ENCODE measurements at places on chromosomes 11 and 22.
A peak's percentile ranks its signal among the peaks of the same experiment; 100 is the strongest.

- DNase-seq = no peak
Measured at GRCh38 chr11:27057091-27057780, 16.6 kb downstream of the BBOX1 start.

DNA sequence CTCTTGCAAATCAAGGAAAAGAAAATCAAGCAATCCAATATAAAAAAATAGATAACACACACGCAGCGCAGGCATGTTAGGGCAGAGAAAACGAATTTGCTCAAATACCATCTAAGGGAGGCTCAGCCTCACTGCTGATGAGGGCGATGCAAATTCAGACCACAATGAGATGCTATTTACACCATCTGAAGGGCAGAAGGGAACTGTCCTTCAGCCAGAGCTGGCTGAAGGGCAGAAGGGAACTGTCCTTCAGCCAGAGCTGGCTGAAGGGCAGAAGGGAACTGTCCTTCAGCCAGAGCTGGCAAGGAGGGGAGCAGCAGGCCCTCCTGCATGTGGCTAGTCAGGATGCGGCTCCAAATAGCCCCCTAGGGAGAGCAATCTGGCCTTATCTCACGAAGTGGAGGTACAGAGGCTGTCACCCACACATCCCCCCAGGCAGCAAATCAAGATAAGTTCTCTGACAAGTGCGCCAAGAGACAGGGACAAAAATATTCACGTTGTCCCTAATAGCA is 7.6 kb upstream of the SLC39A13 start:
- no peak for DNase-seq

DNA sequence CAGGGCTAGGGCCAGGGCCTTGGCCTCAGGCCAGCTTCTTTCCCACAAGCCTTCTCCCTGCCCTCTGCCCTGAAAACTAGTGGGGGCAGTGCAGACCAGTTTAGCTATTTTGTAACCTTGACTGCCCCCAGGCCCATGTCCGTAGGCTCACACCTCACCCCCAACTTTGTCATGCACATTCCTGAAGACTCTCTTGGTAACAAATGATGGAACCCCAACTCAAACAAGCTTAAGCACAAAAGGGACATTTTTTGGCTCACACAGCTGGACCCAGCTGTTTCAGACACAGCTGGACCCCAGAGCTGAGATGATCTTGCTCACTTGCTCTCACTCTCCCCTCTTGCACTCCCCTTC is 46.6 kb downstream of the KCNQ1OT1 start:
- no peak for DNase-seq

DNA sequence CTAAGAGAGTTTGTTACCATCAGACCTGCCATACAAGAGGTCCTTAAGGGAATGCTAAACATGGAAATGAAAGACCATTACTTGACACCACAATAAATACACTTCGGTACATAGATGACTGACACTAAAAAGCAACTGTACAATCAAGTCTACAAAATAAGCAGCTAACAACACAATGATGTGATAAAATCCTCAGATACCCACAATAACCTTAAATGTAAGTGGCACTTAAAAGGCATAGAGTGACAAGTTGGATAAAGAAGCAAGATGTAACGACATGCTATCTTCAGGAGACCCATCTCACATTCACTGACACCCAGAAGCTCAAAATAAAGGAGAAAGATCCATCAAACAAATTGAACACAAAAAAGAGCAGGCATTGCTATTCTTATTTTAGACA is 107.6 kb downstream of the LRRC4C start:
- DNase-seq = no peak

DNA sequence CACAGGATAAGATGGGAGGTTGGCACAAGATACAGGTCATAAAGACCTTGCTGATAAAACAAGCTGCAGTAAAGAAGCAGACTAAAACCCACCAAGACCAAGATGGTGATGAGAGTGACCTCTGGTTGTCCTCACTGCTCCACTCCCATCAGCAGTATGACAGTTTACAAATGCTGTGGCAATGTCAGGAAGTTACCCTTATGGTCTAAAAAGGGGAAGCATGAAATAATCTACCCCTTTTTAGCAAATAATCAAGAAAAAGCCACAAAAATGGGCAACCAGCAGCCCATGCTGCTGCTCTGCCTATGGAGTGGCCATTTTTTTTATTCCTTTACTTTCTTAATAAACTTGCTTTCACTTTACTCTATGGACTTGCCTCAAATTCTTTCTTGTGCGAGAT is 8.7 kb upstream of the PIWIL4 start:
- DNase-seq = no peak

DNA sequence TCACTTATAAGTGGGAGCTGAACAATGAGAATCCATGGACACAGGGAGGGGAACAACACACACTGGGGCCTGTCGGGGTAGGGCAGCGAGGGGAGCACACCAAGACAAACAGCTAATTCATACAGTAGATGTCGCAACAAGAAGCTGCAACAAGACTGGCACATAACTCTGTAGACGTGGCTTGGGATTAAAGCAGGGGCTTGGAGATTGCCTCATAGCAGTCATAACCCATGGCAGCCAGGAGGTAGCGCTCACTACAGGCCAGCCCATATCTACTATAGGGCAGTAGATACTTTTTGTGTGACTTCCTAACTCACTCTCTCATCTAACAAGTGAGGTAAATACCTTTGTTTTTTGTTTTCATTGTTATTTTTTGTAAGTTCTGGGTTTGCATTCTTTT is 1.7 kb upstream of the OR9G4 start:
- DNase-seq = no peak

DNA sequence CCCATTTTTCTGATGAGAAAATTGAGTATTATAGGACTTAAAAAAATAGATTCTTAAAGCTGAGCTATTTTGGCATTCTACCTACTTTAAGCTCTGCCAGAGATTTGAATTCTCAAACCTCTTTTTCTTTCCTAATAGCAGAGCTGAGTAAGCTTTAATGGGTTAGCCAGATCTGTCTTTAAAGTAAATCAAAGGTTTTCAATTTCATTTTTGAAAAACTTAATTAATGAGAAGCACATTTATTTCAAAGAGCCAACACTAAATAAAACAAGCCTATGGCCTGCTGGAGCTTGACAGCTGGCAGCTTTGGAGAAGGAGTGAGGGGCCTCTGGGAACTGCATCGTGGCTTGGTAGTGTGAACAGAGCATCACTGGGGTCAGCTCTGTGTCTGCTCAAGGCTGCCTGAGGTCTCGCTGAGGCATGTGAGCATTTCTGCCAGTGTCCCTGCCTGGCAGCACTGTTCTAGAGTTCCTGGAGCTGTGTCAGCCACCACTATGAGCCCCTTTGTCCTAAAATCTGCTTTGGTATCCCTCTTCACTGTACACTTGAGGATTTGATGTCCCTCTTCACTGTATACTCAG is 50.4 kb upstream of the PRSS23 start:
- DNase-seq = no peak

DNA sequence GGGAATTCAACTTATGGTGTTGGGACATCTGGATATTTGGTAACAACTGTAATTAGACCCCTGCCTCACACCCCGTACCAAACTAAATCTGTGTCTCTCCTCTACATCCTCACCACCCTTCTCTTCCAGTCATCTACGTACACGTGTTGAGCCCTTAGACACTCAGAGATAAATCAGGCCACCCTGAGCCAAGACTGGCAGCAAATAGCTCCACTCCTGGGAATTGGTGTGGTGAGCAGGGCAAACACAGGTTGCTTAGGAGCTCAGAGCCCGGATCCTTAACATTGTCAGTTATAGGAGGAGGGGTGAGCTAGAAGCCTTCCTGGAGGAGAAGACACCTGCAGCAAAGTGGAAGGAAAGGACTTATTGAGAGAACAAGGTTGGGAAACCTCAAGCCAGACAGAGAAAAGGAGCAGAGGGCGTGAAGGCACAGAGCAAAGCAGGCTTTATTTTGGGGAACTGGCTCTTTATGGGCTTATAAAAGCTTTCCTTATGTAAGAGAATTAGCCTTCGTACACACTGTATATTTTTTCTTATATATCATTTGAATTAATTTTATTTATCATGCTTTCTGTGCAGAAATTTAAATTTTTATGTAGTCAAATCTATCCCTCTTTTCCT is 36.9 kb upstream of the KLHL35 start:
- DNase-seq = no peak

DNA sequence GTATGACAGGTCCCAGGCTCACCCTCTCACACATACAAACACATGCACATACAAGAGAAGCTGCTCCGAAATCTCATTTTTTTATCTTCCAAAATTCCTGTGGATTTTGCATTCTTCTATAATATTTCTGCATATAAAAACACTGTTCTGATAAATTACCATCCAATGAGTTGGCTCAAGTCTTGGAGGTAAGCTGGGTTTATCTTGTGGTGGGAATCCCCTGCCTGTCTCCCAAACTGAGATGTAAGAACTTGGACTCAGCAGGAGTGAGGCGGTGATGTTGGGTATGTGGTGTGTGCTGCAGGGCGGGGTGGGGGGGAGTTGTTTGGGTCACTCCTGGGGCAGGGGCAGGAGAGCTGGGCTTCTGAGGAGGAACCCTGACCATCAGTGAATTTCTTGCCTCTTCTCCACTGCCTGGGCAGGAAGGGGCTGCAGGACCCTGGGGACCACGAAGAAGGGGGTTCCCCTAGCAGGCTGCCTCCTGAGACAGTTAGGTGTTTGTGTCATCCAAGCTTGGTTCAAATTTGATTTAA is 6.8 kb upstream of the P2RY6 start:
- no peak for DNase-seq

GRCh38 chr11:64482588-64482987 is 108.4 kb upstream of the SLC22A12 start:
- DNase-seq = no peak

- DNase-seq = no peak
Measured at GRCh38 chr11:119593346-119593745, 135.7 kb downstream of the NECTIN1 start.

DNA sequence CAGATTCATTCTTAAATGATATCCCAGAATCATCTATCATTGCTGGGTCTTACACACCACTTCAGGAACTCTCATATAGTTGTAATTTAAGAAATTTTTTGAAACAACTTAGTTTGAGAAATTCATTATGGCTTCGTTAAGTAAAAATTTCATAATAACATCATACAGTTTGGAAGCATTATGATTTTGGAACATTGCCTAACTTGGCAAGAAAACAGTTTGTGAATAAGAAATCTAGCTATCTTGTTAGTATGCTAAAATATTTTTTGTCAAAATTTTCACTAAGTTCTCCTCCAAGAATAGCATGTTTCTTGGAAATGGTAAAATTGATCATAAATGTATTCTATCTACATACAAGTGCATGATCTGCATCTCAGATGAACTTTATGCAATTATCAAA is 217.7 kb downstream of the CNTN5 start:
- no peak for DNase-seq

GRCh38 chr22:33160525-33160924 is 102.3 kb upstream of the SYN3 start:
- DNase-seq = no peak

DNA sequence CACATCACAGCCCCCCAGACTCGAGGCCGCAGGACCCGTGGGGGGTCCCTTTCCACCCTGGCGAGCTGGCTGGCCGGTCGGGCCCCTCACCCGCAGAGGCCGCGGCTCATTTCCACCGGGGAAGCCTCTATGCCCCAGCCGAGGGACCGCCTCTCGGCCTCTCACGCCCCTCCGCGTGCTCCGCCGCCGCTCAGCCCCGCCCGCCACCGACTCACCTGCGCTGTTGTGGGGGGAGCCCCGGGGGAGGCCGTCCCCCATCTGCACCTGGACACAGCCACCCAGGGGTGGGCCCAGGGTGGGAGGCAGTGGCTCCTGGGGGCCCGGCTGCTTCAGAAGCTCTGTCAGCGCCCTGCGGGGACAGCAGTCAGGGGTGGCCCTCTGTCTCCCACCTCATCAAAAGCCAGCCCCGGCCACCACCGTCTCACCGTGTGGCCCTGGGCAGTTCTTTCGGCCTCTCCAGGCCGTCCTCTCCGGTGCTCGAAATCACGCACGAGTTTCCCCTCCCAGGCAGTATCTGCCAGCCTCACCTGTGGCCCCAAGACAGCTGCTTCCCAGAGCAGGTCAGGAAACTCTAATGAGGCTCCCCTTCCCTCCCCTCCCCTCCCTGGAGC is 3.8 kb downstream of the SHISA8 start:
- peak; percentile 56 for DNase-seq

DNA sequence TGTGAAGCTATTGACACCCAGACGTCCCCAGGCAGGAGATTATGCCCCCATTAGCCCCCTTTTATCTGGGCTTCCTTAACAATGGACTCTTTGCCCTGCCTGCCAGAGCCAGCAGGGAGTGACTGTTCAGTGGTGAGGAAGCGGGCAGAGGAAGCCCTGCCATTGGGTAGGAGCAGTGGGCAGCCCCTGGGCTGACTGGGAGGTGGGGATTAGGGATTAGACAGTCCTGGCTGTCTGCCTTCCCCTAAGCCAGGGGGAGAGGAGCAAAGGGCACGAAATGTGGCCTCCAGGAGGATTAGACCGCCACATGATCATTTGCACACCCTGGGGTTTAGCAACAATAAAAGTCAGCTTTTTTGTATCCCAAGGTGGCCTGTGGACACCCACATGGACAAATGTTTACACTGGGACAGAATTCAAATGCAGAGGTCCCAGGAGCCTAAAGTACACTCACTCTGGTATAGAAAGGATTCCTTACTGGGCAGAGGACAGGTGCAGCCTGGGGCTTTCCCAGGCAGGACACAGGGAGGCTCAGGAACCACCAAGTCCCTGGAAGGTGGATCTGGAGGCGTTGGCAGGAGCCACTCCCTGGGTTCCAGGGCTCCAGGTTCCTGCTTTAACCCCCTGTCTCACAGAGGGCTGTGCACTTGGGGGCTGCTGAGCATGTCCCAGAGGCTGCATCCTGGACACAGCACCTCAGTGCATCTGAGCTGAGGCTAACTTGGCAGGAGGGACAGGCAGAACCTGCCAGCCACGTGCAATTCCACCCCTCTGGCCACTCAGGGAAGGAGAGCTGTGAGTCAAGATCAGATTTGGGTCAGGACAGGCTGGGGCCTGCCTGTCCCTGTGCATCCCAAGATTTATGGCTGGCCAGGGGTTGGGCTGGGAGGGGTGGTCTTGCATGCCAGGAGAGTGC is 2.1 kb downstream of the PNPLA3 start:
- DNase-seq = no peak

DNA sequence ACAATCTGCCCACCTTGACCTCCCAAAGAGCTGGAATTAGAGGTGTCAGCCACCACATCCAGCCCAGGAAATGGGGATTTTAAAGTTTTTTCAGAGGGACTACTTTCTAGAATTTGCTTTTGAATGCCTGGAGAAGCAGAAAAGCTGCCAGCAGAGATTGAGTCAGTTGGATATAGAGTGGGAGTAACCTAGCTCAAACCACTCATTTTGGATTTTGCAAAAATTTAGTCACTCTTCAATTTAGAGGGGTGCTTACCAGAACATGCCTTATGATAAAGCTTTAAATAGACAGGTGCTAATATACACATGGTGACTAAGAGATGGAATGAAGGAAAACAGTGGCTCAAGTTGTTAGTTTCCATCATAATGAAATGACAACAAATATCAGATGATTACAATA is 26.5 kb upstream of the PSMA1 start:
- DNase-seq = no peak
